Kidney epithelial cell (primary cell): ENCODE measurements at places on chromosomes 1 and 21. TPM values are rescaled to one million over a fixed set of nuclear protein-coding genes. Genes with fewer than 3 reads are reported as not detected.

The CCDC17 gene
- total RNA-seq, result 0.33 and 1.3 TPM in 2 replicates

- no peak for DNase-seq
Measured at GRCh38 chr1:179046808-179047635, 21.3 kb downstream of the FAM20B start.

- DNase-seq, result no peak
Measured at GRCh38 chr1:5692664-5693063, 299.6 kb downstream of the NPHP4 start.

- DNase-seq, result no peak
Measured at GRCh38 chr1:203676455-203676854, 49.8 kb downstream of the ATP2B4 start.

- no peak for DNase-seq
Measured at GRCh38 chr1:40257313-40257687, 736 bp upstream of the ZMPSTE24 start.

GRCh38 chr1:214637722-214638458 is 34.9 kb downstream of the CENPF start:
- DNase-seq, result no peak
